ENCODE measurements at places on chromosomes 6 and 20.

GRCh38 chr6:29757282-29757681 is 34.0 kb downstream of the HLA-F start:
- DNase-seq: no peak

GRCh38 chr6:166798652-166799051 is 157.7 kb downstream of the RNASET2 start:
- DNase-seq: no peak

DNA sequence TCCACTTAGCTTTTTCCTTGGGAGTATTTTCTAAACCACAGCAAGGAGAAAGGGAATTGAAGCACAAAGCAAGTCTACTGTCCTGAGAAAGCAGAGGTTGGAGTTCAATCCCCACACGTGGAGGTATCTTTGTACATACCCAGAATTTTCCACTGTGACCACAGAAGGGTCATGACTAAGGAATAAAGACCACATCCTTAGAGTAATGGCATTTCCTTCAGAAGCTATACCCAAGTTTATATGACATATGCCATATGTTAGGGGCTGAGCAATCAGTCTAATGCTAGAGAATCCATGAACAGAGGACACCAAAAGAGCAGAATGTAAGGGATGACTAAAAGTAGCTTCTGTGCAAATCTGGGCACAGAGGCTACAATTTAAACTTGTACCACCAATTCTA is 46.4 kb downstream of the ATG5 start:
- no peak for DNase-seq

- no peak for DNase-seq
Observed at GRCh38 chr6:134376785-134377184, 58.9 kb upstream of the SGK1 start.

- no peak for DNase-seq
Observed at GRCh38 chr6:106204961-106205360, 118.8 kb downstream of the PRDM1 start.

All from hematopoietic multipotent progenitor cell treated with erythropoietin and hydrocortisone succinate and interleukin-3 and kit ligand, for 15 days (in vitro differentiated cells).